ENCODE measurements at places on chromosomes 12 and 14. TPM values are rescaled to one million over a fixed set of nuclear protein-coding genes. Genes with fewer than 3 reads are reported as not detected.

- DNase-seq: no peak
Measured at GRCh38 chr12:45189766-45190403, 26.0 kb upstream of the ANO6 start.

The DIO3 gene
- total RNA-seq: not detected

- no peak for DNase-seq
Measured at GRCh38 chr14:100372357-100373048, 49.4 kb downstream of the SLC25A47 start.

DNA sequence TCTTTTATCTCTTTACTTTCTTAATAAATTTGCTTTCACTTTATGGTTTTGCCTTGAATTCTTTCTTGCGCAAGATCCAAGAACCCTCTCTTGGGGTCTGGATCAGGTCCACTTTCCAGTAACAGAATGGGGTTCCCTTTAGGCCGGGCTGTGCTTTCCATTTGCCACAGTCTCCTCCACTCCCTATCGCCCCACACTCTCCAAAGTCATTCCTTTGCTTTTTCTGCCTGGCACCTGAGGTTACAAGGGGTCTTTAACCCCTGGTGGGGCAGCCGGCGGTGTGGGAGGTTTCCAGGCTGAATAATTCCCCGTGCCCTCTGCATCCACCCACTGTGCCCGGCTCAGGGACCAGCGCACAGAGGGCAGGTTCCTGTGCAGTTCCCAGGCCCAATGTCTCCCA is 42.9 kb upstream of the LHX5 start:
- no peak for DNase-seq

GRCh38 chr12:4276524-4277204 is 3.1 kb downstream of the CCND2 start:
- DNase-seq: peak; percentile 85

Data from natural killer cell treated with Interleukin-12 subunit alpha and Interleukin-12 subunit beta and Interleukin-15 and Interleukin-18, amount 100 ng/mL, for 72 hours (primary cell).